ENCODE measurements at places on chromosomes 4 and X.

DNA sequence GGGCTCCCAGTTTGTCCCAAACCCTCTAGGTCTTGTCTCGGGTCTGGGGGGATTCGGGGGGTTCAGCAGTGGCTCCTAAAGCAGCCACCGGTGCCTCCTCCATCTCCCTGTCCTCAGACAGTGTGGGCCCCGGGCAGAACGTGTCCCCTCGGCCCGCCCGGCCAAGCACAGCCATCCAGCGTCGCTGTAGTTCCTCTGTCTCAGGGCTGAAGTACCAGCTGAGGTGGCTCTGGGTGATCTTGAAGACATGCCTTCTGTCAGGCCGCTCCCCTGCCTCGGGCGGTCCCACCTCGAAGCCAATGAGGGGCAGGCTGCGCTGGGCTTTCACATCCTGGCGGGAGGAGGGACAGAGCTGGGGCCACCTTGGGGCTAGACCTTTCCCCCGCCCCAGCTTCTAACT lies 5.9 kb downstream of the TSR2 start:
- no peak for DNase-seq
- peaks cover 5% of the 10 kb centered on the region for H3K27me3 ChIP-seq
- no peak overlapping the region for H3K27ac ChIP-seq
- H3K36me3 ChIP-seq: peaks cover 5% of the 10 kb centered on the region
- H3K4me3 ChIP-seq: no peak overlapping the region
- peaks cover 10% of the 10 kb centered on the region for H3K4me1 ChIP-seq

DNA sequence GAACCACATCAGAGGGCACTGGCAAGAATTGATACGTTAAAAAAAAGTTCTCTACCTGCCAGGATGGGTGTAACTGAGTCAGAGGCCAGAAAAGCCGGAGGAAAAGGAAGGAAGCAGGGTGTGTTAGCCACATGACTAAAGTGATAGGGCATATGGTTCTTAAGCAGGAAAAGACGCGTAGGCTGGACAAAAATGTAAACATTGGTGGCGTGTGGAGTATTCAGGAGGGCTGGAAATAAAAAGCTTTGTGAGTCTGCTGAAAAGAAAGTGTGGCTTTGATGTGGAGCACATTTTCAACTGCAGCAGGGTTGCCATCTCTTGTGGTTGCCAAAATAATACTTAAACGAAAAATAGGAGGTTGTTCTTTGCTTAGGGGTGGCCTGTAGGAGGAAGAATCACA lies 186.5 kb upstream of the RPL34 start:
- H3K4me1 ChIP-seq: peaks cover 12% of the 10 kb centered on the region
- no peak for DNase-seq
- no peak overlapping the region for H3K27ac ChIP-seq
- peak overlapping the region; percentile 21 for H3K4me3 ChIP-seq

DNA sequence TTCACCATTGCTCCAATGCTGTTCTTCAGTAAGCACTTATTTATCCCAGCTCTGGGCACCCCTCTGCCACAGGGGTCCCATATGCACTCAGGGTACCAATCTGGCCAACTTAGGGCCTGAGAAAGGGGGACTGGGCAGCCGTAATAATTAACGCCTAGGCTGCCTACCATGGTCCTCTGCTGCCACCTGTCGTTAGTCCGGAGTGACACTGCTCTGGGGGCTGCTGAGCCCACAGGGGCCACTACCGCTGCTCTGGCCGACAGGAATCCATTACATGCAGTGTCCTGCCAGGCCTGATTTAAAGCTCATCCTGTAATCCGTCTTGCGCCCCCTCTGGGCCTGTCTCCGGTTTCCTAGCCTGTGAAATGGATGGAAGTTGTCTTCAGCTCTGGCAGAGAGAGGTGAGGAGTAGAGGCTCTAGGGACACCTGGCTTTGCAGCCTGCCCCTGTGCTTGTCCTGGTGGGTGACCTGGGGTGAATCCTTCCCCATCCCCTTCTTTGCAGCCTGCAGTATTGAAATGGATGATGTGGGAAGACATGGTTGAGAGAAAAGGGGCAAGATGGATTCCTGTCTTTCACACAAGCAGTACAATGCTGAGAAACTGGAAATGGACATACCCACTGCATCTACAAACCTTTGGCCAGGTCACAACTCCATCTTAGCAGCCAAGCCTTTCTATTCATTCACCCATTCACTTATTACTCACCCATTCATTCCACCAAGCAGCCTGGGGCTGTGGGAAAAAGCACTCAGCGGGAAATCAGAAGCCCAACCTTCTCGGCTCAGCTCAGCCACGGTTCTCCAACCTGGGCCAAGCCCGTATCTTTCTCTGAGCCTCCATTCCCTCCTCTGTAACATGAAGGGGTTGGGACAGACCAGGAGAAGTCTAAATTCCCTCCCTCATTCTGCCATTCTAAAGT lies 116.3 kb upstream of the NALF2 start:
- H3K4me1 ChIP-seq: no peaks in the 10 kb centered on the region
- no peak overlapping the region for H3K4me3 ChIP-seq
- DNase-seq: no peak
- no peaks in the 10 kb centered on the region for H3K36me3 ChIP-seq

GRCh38 chrX:43121637-43122036 lies 343.7 kb upstream of the PPP1R2C start:
- no peaks in the 10 kb centered on the region for H3K4me1 ChIP-seq
- H3K4me3 ChIP-seq: no peak overlapping the region
- no peaks in the 10 kb centered on the region for H3K36me3 ChIP-seq
- DNase-seq: no peak

DNA sequence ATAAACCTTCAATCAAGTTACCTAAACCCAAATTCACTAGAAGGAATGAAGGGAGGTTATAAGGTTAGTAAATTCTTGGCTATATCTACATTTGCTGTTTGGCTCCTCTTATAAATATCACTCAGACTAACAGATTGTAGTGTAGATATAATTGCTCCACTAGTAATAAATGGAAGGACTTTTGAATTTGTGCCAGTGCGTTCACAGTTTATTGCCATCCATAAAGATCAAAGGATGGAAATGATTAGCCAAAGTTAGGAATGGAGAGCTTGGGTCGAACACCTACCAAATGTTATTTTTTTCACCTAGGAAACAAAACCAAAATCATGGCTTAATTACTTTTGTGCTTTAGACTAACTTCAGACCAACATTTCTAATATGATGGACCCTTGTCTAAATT lies 9.2 kb downstream of the DTHD1 start:
- DNase-seq: no peak
- H3K36me3 ChIP-seq: peaks cover 22% of the 10 kb centered on the region
- peaks cover 53% of the 10 kb centered on the region for H3K4me1 ChIP-seq
- H3K27me3 ChIP-seq: no peaks in the 10 kb centered on the region

DNA sequence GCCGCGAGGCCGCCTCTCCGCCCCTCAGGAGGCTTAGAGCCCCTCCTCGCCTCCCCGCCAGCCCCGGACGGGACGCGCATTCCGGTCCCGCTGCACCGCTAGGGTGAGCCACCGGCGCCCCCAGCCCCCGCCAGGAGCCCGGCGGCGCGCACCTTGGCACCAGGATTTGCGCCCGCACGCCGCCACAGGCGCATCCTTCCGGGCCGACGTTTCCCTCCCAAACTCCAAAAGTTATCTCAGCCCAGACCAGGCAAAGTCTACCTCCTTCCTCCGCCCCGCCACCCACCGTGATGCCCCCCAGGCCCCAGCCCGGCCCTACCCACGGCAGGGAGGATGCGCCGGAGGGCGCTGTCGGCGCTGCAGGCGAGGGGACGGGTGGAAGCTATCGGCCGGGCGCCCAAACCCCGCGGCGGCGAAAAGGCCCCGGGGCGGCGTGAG lies 538 bp downstream of the SCML2 start:
- H3K4me3 ChIP-seq: peak overlapping the region; percentile 58
- no peaks in the 10 kb centered on the region for H3K4me1 ChIP-seq
- no peak overlapping the region for H3K27ac ChIP-seq
- DNase-seq: no peak

GRCh38 chr4:71283642-71284257 lies 55.1 kb upstream of the SLC4A4 start:
- H3K36me3 ChIP-seq: no peaks in the 10 kb centered on the region
- H3K4me1 ChIP-seq: no peaks in the 10 kb centered on the region
- no peak overlapping the region for H3K27ac ChIP-seq
- no peaks in the 10 kb centered on the region for H3K27me3 ChIP-seq

DNA sequence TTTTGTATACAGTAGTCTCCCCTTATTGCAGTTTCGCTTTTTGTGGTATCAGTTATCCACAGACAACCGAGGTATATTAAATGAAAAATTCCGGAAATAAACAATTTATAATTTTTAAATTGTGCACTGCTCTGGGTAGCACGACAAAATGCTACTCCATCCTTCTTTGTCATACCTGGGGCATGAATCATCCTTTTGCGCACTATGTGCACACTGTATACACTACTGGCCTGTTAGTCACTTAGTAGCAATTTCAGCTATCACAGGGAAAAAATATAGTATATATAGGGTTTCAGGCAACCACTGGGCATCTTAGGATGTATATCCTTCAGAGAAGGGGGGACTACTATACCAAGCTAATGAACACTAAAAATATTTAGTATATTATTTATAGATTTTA lies 198.8 kb upstream of the FAT4 start:
- no peak overlapping the region for H3K27ac ChIP-seq
- no peaks in the 10 kb centered on the region for H3K27me3 ChIP-seq
- no peak for DNase-seq
- H3K36me3 ChIP-seq: no peaks in the 10 kb centered on the region

DNA sequence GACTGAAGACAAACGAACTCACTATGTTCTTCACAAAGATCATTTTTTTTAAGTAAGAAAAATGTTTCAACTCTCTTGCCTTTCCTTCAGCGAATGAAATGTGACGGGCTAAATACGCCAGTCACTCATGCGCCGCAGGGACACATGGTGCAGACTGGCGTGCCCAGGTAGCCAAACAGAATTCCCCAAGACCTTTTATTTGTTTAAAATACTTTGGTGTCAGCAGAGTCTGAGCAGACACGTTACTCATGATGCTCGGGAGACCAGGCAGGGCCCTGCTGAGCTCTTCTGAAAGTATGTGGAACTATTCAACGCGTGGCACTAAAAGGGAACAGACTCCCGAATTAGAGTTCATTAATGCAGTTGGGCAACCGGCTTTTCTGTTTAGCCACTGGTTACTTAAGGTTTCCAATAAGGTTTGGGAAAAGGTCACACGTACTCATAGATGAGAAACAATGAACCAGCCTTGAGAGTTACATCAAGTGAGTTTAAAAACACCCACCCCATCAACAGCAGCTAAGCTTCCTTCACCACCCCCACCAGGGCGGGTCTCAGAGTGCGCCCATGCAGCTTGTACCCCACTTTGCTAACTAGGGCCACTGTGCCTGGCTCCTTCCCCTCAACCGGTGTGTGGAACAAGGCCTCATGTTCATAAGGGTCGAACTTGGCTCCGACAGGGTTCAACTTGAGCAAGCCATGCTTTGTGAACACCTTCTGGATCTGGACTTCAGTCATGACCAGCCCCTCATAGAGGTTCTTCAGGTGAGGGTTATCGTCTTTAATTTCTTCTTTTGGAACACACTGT lies 7.3 kb downstream of the GRPEL1 start:
- no peak overlapping the region for H3K4me3 ChIP-seq
- H3K4me1 ChIP-seq: peaks cover 23% of the 10 kb centered on the region
- no peaks in the 10 kb centered on the region for H3K27me3 ChIP-seq
